8988T (cell line): ENCODE measurements at places on chromosomes 5 and 9.

DNA sequence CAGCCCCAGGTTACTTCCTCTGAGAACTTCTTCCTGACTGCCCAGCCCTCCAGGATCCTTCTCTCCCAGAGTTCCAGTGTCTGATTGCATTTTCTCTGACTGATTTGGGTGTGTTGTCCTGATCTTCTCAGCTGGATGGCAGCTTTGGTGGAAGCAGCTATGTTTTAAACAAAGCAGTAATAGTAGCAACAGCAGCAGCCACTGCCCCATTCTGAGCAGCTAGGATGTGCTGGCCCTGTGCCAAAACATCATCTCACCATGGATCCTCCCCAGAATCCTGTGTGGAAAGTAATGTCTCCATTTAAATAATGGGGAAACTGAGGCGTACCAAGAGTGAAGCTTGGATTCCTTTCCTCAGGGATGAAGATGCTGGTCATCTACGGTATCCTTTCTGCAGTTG lies 46.4 kb upstream of the PSD2 start:
- no peak for DNase-seq

DNA sequence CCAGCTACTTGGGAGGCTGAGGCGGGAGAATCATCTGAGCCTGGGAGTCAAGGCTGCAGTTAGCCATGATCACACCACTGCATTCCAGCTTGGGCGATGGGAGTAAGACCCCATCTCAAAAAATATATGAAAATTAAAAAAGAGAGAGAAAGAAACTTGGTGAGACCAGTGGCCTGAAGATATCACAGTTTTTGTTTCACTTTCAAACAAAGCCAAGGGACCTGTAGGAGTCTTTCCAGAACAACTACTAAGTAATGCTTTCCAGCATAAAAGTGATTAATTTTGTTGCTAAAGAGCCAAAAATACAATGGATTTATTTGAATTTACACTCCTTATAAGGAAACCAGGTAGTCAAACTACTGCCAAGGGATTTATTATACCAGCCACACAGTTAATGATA lies 23.5 kb downstream of the GKAP1 start:
- DNase-seq = no peak

DNA sequence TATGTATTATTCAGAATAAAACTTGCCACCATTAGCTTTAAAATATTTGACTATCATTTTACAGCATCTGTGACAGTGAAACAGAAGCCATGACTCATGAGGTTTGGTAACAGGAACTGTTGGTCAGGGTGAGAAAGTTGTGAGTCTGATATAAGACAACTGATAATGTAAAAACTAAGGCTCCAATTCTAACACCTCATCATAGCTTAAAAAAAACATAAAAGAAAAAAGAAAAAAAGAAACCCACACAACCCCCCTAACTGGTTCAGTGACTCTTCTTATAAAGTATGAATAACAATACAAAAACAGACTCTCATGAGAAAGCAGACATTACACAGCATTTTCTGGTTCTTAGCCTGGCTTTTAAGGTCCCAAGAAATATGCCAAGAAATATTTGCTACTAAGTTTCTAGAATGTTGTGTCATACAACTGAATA lies 85.8 kb downstream of the MRPS27 start:
- no peak for DNase-seq

- no peak for DNase-seq
These were observed 41.3 kb downstream of the ROPN1L start for GRCh38 chr5:10482791-10483530.

GRCh38 chr9:4464911-4465513 lies 25.3 kb upstream of the SLC1A1 start:
- DNase-seq = no peak

- no peak for DNase-seq
These were observed 157.9 kb downstream of the ALDH1A1 start for GRCh38 chr9:72794946-72795345.

GRCh38 chr9:114399381-114399780 lies 11.6 kb upstream of the AKNA start:
- DNase-seq = no peak

DNA sequence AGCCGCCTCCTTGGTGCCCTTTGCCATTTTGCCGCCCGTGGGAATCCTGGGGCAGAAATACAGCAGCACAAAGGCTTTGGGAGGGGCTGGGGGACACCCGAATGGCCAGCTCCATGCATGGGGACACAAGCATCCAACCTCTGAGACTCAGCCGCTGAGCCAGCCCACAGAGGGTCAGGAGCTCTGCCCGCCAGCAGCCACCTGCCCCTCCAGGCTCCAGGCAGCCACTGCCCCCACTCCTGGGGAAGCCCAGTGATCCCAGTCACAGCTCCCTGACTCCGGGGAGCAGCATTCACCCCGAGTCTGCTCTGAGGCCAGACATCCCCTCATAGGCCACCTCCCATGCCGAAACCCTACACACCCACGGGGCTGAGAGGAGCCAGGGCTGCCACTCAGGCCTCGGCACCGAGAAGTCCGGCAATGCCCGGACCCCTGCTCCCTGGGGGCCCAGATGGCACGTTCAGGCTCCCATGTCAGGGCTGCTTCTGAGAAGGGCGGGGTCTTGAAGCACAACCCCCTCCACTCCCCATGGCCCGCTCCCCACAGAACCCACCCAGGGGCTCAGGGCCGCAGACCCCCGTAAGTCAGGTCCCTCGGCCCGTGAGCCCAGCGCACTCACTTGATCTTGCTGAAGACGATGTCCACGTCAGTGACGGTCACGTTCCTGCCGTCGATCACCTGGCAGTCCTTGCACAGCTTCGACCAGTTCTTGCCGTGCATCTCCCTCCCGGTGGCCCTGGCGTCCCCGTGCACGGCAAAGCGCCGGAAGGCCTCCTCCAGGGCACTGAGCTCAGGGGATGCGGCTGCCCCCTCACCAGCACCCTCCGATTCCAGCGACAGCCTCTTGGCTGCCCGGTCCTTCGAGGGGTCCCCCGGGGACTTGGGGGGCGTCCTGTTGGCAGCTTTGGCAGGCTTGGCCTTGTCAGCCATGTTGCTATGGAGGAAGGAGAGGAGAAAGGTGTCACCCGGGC lies 15.7 kb downstream of the TPPP start:
- DNase-seq = peak; percentile 63

DNA sequence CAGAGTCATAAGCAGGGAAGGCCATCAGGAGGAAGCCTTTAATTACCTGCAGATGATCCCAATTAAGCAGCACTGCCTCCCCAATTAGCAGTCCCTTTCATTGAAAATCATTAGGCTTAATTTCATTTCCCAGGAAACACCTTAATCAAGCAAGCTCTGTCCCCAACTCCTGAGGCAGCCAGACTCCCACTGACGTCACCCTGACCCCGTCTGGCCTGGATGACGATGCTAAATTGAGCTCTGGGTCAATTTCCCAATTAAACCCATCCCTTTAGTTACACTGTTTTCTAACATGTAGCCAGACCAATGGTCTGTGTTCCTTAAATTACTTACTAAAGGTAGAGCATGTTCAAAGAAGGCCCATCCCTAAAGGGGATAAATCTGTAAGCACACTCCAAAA lies 84.0 kb upstream of the SPOCK1 start:
- no peak for DNase-seq

- no peak for DNase-seq
These were observed 56.1 kb downstream of the WDR70 start for GRCh38 chr5:37435261-37435660.

GRCh38 chr9:7436754-7437153 lies 362.8 kb downstream of the DMAC1 start:
- no peak for DNase-seq

DNA sequence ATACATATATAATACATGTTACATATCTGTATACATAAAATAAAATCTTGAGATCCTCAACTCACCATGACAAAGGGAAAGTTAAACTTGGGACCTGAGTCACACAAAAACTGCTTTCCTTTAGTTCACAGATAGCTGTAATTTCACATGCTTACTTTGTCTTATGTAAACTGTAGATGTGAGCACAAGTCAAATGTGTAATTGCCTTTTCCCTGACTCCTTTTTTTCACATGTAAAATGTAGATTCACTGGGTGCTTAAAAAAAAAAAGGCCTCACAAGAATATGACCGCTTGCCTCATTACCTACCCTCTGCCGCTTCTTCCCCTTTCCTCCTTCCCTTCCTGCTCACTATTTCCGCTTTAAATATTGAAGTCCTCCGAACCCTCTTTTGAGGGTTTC lies 21.9 kb upstream of the FAM169A start:
- DNase-seq = no peak

- DNase-seq = no peak
These were observed 164.3 kb upstream of the OTULINL start for GRCh38 chr5:14417276-14417730.

DNA sequence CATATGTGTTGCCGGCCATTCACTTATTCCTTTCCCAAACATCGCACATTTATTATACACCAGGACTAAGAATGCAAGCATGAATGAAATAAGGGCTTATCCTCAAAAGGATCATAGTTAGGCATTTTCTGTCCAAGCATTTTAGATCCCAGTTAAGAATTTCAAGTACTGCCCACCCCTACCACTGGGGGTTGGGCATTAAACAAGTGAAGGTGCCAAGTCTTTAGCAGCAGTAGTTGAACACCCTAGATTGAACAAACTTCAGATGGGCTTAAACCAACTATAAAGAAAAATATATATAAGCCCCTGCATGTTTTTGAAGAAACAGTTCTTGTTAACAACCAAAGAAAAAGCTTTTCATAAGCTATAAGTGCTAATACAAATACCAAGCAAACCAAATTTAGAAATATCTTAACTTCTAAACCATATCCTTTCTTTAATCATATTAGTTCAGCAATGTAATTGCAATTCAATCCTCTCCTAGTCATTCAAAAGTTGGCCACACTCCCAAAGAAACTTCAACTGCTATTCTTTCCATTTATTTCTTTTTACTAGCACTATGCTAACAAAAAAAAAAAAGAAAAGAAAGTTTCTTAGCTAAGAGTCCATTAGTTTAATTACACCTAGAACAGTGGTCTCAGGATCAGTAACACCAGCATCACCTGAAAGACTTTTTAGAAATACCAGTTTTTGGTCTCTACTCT lies 149.8 kb downstream of the MLLT3 start:
- no peak for DNase-seq

- no peak for DNase-seq
These were observed 16.2 kb upstream of the SHOC1 start for GRCh38 chr9:111810908-111811307.

DNA sequence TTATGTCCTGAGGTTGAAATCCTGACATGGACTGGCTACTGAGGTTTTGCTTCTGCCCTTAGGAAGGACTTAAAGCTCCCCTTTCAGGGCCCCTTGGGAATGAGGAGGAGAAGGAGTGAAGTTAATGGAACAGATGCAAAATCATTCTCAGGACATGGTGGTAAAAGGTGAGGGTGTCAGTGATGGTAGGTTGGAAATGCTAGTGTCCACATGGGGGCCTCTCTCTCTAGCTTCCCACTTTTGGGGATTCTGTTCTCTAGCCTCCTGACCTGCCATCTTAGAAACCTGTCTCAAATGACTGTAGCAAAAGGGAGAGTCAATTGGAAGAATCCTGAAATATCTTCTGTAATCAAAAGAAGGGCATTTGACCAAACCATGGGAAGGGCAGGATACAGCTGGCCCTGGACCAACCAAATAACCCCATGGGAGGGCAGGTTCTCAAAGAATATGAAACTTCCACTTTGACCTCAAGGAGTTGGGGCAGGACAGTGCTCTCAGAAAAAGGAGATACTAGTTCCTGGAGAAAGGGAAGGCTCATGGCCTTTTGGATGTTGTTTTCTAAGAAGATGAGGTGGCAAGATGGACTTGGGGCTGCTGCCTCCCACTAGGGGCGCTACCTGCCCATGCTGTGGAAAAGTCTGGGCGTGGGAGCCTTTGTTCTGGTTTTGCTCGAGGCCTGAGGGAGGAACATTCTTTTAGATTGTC lies 21.2 kb upstream of the MLANA start:
- DNase-seq = no peak

GRCh38 chr5:95859661-95860060 lies 37.1 kb upstream of the GLRX start:
- no peak for DNase-seq

DNA sequence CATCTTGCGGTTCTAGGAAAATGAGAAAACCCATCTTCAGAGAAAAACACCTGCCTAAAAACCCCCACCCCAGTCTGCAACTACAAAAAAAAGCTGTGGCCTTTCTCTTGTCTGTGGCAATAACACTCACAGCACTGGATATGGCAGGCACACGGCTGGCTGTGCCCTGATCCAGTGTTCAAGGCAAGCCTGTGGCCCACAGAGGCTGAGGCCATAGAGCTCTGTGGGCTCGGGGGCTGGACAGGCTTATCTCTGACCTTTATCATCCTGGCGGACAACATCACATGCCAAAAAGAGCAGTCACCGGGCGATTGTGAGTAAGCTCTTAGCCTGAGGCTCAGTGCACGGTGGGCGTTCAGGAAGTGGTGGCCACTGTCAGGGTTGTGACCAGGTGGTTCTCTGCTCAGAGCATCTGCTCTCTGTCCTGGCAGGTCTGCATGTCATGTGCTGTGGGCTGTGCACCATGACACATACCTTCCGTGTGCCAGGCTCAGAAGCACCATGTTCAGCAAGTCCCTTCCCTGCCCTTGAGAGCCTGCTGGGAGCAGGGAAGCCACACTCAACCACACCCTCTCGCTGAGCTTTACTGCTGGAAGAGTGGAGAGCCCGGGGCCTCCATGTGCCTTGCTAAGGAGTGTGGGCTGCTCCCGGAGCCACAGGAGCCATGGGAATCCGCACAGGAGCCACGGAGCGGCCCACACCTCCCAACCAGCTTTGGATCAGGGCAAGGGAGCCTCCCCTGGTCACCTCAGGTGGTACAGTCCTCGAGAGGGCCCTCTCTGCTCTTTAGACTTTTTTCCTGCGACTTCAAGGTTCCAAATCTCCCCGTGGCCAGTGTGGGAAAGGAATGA lies 34.6 kb upstream of the WDR38 start:
- no peak for DNase-seq

- DNase-seq = no peak
These were observed 17.9 kb upstream of the TNIP1 start for GRCh38 chr5:151098768-151099121.

- DNase-seq = no peak
These were observed 57.8 kb upstream of the GOLPH3 start for GRCh38 chr5:32231929-32232328.
